ENCODE measurements at places on chromosomes 11 and 22.

- DNase-seq = no peak
These were observed 867 bp downstream of the SPA17 start for GRCh38 chr11:124674571-124674970.

- DNase-seq = no peak
These were observed at the start of the genes C11orf21 and TSPAN32 for GRCh38 chr11:2301631-2302305. Gene C11orf21 (minus strand): TSS chr11:2301918. CDS start chr11:2301808, 110 bp downstream. Gene TSPAN32 (plus strand): TSS chr11:2302013. CDS start chr11:2302150, 137 bp downstream.

- DNase-seq = no peak
These were observed 360.3 kb downstream of the TENM4 start for GRCh38 chr11:79080551-79080950.

- no peak for DNase-seq
These were observed 25.7 kb downstream of the MPPED2 start for GRCh38 chr11:30560206-30561106.

DNA sequence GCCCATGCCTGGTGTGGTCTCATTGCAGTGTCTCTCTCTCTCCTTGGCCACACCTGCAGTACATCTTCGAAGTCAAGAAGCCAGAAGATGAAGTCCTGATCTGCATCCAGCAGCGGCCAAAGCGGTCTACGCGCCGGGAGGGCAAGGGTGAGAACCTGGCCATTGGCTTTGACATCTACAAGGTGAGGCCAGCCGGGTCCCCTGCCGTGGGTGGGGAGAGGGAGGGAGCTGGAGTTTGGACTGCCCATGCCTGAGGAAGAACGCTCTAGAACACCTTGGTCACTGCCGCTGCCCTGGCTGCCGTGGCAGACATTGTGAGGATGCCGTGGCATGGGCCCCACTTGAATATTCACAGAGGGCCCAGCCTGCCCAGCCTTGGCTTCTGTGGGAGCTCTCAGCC lies 9.1 kb upstream of the MYO7A start:
- no peak for DNase-seq

- no peak for DNase-seq
These were observed at the start of gene PTPRCAP for GRCh38 chr11:67437082-67437808. Gene PTPRCAP (minus strand): TSS chr11:67437682. CDS start chr11:67437619, 63 bp downstream.

Measured in LNCaP clone FGC (cell line).